ENCODE measurements at places on chromosomes 7 and 10.

DNA sequence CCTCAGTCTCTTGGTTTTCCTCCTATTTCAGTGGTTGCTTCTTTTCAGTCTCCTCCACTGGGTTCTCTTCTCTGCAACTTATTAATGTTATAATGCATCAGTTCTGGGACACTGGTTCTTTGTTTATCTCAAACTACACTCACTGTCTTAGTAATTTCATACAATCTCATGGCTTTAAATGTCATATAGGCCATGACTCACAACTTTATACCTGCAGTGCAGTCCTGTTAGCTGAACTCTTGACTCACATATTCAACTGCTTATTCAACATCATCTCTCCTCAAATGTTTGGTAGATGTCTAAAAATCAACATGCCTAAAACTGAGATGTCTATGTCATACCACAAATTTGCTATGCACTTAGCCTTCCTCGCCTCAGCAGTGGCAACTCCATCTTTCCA, 101.2 kb upstream of the PALS2 start:
- no peak for DNase-seq

DNA sequence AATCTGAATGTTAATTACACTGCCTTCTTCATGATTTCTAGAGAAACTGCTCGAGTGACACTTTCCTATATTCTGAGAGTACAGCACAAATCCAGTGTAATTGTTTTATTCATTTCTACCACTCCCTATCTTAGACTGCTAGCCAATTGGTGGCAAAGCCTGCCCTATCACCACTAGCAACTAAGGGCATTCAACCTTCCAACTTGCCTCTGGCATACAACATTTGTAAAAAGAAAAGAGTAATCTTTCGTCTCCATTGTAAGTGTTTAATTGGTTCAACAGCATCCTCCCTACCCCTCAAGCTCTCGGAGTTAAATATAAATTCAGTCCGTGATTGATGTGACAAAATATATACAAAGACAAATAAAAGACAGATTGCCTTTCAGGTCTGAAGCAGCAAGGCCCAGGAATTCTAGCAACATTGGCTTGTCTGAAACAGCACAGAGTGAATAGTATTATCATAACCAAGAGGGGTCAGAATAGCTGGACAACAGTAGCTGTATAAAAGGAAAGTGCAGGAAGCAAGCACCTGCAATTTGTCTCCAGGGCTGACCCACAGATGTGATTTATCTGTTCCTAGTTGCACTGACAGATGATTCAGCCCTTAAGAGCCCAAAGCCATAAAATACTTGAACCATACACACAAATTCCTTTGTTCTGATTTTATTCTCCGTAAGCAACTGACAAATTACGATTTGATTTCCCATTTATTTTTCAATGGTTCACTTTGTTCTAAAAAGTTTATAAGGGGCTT, 47.6 kb upstream of the ANKRD1 start:
- DNase-seq, result no peak

- DNase-seq, result no peak
Measured at GRCh38 chr10:21057989-21058388, 160.9 kb upstream of the NEBL start.

DNA sequence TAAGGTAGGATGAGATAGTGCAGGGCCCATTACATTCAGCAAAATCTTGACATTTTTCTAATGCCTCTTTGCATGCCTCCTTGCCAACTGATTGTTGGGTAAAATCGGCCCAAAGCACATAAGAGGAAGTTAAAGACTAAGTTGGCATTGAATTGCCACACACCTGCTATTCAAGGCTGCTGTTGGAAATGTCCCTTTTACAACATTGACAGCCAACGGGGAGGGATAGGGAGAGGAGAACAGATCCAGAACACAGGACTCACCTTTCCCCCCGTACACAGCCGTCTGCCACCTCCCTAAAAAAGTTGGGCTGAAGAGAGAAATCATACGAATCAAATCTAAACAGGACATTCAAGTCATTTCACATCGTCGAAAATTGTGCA, 695 bp downstream of the FAM237B start:
- DNase-seq, result no peak

DNA sequence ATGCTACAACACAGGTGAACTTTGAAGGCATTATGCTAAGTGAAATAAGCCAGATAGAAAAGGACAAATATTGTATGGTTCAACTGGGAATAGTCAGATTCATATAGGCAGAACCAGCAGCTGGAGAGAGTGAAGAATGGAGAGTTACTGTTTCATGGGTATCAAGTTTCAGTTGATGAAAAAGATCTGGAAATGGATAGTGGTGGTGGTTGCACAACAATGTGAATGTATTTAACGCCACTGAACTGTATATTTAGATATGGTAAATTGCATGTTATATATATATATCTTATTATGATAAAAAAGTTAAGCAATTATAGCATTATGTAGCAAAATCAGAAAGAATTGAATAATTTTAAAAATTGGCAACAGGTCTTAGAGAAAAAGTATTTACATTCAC, 3.9 kb downstream of the LMBR1 start:
- DNase-seq, result peak; percentile 14

DNA sequence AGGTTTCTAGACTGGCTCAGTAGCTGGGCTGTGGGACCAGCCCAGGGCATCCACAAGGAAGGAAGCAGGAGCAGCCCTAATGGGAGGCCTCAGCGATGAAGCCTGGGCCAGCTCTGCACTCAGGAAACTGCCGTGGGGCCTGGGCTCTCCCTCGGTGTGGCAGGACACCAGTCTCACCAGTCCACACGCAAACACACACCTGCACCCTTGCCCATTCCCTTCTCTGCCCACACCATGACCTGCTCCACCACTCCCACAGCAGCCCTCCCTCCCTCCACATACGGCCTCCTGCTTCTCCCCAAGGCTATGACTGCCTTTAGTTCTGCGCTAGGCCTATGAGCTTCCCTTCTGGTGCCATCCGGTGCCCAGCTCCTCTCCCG, 7.1 kb downstream of the FGF8 start:
- DNase-seq, result no peak

DNA sequence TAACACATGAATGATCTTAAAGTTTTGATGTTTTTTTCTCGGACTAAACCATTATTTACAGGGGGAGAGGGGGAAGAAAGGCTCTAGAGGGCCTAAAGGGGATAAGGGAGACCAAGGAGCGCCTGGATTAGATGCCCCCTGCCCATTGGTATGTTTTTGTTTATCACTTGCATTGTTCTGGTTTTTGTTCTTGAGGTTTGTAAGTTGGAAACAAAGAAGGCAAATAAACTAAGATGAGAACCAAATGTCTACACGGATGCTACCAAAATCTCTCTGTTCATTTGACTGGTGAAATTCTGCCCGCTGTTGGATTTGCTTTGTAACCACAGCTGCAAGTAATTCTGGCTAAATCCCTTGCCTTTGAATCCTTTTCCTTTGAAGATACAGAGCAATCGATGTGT, 99.8 kb upstream of the MACROH2A2 start:
- DNase-seq, result peak; percentile 60

DNA sequence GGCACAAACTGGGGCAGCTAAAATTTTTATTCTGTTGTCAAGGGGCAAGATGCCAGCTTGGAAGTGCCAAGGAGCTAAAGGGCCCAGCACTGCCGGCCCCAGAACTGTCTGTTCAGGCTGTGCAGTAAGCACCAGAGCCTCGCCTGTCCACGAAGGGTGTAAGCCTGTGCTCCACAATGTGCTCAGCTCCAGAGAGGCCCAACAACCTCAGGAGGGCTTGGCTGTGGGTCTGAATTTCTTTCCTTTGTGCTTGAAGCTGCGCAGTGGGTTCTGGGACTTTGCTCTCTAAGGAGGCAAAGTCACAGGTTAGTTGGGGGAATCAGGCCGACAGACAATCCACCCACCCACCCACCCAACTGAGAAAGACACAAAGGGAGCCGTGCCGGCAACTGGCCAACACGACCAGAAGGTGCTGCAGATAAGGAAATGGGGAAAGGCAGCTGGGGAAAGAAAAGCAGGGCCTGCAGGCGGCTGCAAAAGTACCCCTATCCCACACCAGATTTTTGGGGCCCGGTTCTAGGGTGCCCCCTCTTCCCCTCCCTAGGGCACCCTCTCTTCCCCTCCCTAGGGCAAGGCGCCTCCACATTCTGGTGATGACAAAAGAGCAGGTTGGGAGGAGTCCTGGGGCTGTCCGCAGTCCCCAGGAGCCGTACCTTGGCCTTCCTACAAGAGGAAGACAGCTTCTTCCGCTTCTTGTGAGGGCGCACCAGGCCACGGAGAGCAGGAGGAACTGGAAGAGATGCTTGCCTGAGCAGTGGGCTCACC, 7.7 kb downstream of the DDX56 start:
- no peak for DNase-seq

- no peak for DNase-seq
Measured at GRCh38 chr7:20826243-20826642, 39.6 kb upstream of the SP8 start.

DNA sequence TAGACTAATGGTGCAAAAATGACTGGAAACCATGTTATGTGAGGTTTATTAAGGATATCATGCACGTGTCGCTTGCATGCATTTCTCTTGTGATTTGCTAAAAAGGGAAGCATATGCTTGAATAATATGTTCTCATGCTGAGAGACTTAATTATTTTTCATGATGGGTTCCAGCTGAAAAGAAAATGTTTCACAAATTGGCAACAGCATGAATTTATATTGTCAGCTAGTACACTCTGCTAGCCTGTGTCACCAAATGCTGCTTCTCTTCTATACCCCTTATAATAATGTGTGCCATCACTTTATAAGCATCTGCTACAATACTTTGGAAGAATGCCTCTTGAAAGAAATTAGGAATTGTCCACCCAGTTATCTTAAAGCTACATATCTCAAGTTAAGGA, 63.0 kb downstream of the GNAI1 start:
- peak; percentile 35 for DNase-seq

- DNase-seq, result no peak
Measured at GRCh38 chr7:113076703-113077102, 9.9 kb downstream of the GPR85 start.

- no peak for DNase-seq
Measured at GRCh38 chr10:23326544-23327307, 17.9 kb downstream of the C10orf67 start.
